ENCODE measurements at places on chromosomes 12 and 14.

DNA sequence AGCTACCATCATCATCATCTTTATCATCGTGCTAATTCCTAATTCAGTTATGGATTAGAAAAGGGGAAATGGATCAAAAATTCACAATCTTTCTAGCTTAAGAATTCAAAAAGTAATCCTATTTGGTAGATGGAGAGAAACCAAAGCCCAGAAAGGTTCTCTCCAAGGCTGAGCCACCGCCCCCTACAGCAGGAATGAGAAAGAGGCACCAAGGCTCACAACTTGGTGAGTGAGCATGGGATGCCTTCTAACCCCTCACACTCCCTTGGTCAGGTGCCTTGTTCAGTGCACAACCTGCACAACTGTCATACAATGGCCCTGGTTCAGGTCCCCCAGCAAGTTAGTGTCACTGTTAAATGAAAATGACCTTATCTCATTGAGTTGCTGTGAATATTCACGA lies 171.5 kb downstream of the ANO2 start:
- DNase-seq = no peak

DNA sequence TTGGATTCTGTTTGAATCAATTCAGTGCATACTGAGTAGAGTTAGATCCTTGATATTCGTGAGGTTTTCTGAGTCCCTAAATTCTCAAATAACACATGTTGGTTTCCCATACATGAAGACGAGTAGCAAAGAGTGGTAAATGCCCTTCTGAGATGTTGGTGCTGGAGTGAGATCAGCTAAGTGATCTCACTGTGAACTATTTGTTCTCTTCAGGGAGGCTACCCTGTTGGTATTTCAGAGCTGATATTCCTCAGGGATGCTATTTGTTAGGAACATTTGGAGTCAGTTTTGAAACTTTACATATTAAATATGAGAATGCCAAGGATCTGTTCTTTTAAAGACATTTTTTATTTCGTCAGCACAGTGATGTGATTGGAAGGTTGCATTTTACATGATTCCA lies 54.7 kb downstream of the SUSD6 start:
- no peak for DNase-seq

DNA sequence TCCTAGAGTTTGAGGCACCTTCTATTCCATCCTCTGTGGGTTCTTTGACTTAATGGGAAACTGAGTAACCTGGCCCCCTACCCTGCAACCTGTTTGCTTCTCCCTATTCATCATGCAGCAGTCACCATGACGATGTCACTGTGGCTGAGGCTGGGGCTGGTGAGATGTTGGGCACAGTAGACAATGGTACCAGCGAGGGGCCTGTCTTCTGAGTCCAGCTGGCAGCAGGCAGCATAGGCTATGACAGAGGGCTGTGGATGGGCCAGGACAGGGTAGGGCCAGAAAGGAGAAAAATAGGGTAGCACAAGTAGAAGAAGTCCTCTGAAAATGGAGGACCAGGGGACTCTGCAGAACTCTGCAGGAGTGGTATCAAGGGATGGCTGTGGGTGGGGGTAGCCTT lies 2.0 kb downstream of the CIROP start:
- no peak for DNase-seq

- no peak for DNase-seq
Observed at GRCh38 chr12:130131025-130131424, 31.2 kb upstream of the FZD10 start.

DNA sequence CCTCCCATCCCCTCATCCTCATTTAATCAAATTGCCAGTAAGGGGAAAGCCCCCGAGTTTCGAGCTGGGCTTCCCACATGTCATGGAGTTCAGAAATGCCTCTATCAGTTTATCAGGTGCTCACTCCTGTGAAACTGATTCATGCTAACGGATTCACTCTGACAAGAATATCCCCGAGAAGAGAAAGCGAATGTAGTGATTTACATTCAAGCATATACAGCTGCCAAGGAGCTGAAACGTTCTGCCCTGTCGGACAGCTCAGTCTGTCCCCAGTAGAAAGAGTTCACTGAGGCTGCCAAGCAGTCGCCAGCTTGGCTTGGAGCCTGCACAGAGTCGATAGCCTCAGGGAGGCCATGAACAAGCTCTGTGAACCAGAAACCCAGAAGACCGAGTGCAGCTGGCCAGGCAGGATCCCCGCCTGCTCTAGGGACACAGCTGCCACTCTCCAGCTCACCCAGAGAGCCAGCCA lies 88.4 kb downstream of the TMCC3 start:
- DNase-seq = no peak
